ENCODE measurements at places on chromosomes 1 and 21. TPM values are rescaled to one million over a fixed set of nuclear protein-coding genes. Genes with fewer than 3 reads are reported as not detected.
A peak's percentile ranks its signal among the peaks of the same experiment; 100 is the strongest.

GRCh38 chr21:37982496-37983318 is 66.5 kb upstream of the KCNJ6 start:
- DNase-seq: no peak

DNA sequence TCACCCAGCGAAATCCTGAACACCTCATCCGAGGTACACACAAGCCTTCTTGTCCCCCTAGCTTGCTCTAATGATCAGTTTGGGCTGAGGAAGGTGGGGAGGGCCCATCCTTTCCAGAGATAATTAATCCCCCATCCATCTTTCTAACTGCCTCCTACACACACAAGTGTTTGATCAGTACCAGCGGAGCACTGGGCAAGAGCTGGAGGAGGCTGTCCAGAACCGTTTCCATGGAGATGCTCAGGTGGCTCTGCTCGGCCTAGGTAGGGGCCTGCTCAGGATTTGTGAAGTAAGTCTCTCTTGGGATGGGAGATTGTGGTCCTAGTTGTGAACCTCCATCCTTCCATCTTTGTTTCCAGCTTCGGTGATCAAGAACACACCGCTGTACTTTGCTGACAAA is 5.8 kb downstream of the ANXA9 start:
- DNase-seq: no peak

- no peak for DNase-seq
Measured at GRCh38 chr1:46830665-46831322, 31.9 kb downstream of the CYP4B1 start.

- DNase-seq: peak; percentile 22
Measured at GRCh38 chr1:46030876-46031660, 101.4 kb downstream of the PIK3R3 start.

DNA sequence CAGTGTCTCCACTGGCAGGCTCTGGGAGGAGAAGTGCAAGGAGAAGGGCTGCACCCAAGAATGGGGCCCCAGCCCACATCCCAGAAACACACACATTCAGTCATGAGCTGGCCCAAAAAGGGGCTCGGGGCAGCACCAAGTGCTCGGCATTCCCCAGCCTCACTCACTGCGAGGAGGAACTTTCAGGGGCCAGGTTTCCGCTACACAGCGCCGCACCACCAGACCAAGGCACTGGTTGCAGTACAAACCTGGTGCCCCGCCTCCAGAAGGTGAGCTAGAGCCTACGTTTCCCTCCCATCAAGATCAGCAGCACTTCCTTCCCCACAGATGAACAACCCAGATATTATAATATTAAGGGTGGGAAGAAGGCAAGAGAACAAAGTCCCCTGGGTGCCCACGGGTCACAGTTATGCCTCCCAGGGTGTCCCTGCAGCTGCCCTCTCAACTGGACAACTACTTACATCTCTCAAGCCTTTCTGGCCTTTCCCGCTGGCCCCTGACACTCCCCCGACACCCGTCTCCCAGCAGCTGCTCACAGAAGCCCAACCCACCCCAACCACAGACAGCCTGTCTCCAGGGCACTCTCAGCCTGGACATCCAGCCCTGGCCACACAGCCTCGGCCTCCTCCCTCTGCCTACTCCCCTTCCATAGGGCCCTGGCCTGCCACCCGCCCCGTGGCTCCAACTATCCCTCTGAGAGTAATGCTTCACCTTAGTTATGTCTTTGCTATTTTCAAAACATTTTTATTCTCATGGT is 3.8 kb downstream of the PBXIP1 start:
- DNase-seq: peak; percentile 49

NUF2 gene
- polyA plus RNA-seq: 11.3 TPM

CD5L gene
- not detected for polyA plus RNA-seq

S100A7A gene
- not detected for polyA plus RNA-seq

GRCh38 chr1:61087571-61087970 is 5.2 kb downstream of the NFIA start:
- no peak for DNase-seq

PPFIA4 gene
- polyA plus RNA-seq: 4.4 TPM

C1QB gene
- not detected for polyA plus RNA-seq

DNA sequence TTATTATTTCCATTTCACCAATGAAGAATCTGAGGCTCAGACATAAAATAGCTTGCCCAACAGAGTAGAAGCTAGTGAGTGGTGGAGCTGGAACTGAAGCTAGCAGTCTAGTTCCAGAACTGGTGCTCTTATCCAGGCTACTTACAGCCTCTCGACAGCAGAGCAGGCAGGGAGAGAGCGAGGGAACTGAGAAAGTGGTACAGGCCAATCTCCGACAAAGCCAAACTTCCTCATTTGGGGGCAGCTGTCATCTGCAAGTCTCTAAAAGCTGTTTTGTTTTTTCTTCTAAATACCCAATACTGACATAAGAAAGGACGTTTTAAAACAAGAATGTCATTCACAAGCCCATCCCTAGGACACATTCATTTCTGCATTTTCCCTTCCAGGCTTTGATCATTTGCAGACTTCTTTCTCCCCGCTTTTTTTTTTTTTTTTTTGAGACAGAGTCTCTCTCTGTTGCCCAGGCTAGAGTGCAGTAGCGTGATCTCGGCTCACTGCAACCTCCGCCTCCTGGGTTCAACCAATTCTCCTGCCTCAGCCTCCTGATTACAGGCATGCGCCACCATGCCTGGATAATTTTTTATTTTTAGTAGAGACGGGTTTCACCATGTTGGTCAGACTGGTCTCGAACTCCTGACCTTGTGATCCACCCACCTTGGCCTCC is 20.0 kb downstream of the YIPF1 start:
- no peak for DNase-seq

DNA sequence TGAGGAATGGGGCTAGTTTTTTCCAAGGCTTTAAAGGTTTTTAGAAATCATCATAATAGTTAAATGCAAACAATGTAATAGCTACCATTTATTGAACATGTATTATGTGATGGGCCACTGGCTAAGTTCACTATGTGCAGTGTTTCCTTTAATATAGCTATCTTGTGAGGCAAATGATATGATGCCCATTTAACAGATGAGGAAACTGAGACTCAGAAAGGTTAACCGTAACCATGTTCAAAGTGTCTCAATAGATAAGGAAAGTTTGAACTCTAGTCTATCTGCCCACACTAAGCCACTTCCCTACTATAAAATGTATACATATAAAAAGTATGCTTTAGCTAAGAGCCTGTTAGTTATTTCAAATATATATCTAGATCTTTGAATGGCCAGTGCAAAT is 64.8 kb downstream of the GNG12 start:
- DNase-seq: no peak

- peak; percentile 95 for DNase-seq
Measured at GRCh38 chr1:43530483-43531106, at the start of gene PTPRF. TSS of gene PTPRF (plus strand) at chr1:43530883. CDS start at chr1:43545076, 14,193 bp downstream.

- no peak for DNase-seq
Measured at GRCh38 chr1:185104083-185104482, 52.7 kb downstream of the TRMT1L start.

PRAMEF33 gene
- polyA plus RNA-seq: not detected
